Activated naive CD8-positive, alpha-beta T cell treated with anti-CD3 and anti-CD28 coated beads for 36 hours (primary cell): ENCODE measurements at places on chromosomes 4 and X. TPM values are rescaled to one million over a fixed set of nuclear protein-coding genes. Genes with fewer than 3 reads are reported as not detected.

SORBS2 gene
- total RNA-seq, result not detected

ADGRG4 gene
- not detected for total RNA-seq

NEIL3 gene
- total RNA-seq, result 15.2 TPM

MAGEA8 gene
- total RNA-seq, result not detected

BDH2 gene
- 13.2 TPM for total RNA-seq

TBC1D8B gene
- total RNA-seq, result 1.2 TPM

GAGE12J gene
- total RNA-seq, result not detected

DNA sequence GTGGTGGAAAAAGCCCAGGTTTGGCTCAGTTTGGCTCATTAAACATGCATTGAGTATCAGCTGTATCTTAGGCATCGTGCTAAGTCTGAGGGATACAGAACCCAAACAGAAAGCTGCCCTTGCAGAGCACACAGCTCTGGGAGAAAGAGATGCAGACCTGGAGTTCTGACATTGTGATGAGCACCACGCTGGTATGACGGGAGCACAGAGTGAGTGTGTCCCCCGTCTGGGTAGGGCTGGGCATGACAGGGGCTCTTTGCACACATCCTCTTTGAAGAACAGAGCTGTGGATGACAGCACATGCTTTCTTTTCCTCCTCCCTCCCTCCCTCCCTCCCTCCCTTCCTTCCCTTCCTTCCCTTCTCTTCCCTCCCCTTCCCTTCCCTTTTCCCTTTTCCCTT is 52.2 kb downstream of the CLCN4 start:
- no peak for DNase-seq

DNA sequence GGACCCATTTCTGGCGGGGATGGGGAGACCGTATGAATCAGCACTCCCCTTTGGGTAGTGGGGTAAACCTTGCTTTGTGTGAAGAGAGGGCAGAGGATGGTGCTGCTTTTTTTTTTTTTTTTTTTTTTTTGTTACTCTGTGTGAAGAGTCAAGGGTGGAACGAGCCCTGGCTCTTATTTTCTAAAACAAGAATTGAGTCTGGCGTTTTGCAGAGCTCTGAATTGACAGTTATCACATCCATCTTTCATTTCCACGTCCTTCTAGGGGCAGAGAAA is 1.2 kb downstream of the SLAIN2 start:
- no peak for DNase-seq

DNA sequence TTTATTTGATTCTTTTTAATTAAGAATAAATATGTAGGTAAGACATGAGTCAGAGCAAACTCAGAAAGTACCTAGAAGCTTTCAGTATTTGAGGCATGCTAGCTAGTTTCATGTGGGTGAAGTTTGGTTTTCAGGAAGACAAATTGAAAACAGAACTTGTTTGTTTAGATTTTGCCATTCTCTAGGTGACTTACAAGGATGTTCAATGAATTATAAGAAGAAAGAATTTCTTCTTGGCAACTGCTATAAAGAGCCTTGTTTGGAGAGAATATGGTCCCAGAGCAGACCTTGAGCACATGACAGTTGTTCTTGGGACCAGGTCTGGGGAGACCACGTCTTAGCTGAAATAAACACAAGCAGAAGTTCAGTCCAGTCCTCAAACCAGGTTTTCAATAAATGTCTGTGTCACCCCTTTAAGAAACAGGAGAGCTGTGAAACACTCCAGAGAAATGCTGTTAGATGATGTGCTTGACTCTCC is 38.0 kb upstream of the IL21 start:
- no peak for DNase-seq

- DNase-seq, result no peak
These were observed 56.0 kb downstream of the NCAPG start for GRCh38 chr4:17866810-17867209.

- no peak for DNase-seq
These were observed 50.8 kb downstream of the WWC2 start for GRCh38 chr4:183149616-183150539.

DNA sequence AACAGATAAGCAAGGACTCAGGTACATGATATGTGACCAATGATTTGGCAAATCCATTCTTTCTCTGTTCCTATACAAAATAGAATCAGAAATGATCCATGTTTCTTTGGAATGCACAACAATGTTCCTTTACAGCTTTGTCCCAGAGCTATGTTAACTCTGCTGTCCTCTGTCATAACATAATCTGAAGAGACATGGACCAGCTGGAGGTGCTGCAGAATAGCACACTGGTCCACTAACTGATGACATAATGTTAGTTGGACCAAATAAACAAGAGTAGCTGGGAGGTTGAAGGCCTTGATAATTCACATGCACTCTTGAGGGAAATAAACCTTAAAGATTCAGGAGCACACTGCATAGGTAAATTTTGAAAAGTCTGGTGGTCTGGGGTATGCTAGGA is 23.0 kb upstream of the DHX15 start:
- no peak for DNase-seq

GRCh38 chrX:38240541-38240940 is 19.9 kb upstream of the SRPX start:
- no peak for DNase-seq

GRCh38 chrX:50097071-50097470 is 103.7 kb downstream of the AKAP4 start:
- no peak for DNase-seq

DNA sequence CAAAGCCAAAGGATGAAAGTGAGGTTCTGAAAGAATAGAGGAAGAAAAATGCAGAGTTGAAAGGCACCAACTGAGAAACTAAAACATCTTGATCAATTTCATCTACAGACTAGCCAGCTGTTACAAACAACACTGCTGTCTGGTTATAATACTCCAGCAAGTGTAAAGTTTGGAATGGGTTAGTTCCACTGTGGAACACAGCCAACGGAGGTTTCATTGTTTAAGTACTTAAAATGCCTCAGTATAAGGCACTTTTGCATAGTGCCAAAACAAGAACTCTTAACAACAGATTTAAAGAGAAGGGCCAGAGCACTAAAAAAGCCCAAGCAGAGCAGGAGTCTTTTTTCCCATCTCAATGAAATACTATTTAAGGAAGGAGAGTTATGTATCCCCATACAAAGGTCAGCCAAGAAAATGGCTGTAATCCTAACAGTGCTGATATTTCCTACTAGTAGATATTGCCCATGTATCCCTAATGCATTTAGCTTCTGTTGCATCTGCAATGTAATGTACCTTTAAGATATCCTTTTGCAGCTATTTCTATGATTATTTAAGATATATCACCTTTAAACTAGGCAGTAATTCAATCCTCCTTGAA is 16.5 kb downstream of the ACSL4 start:
- no peak for DNase-seq

DNA sequence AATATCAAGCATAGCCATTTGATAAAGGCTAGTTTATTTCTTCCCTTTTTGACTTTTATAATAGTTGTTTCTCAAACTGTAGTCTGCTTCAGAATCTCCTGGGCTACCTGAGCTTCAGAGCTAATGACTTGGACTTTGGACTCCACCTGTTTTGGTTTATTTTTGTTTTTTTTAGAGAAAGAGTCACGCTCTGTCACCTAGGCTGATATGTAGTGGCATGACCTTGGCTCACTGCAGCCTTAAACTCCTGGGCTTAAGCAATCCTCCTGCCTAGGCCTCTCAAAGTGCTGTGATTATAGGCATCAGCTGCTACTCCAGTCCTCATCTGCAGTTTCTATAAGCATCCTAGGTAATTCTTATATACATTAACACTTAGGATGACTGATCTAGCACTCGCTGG is 90.5 kb downstream of the DDIT4L start:
- no peak for DNase-seq

DNA sequence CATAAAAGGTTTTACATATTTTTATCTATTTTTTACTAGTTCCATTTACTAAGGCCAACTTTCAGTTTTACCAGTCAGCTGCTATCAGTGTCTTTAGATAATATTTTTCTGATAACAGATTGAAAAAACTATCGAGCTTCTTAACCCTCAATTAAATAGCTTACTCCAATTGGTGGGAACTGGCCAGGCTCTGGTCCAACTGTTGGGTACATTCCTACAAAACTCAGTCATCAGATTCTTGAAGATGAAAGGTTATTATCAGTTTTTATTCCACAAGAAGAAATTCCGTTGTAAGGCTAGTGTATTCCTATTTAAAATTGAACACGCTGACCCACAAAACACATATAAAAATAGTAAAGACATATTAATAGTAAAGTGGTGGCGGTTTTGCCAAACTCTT is 346.2 kb downstream of the MAPK10 start:
- DNase-seq, result no peak

- DNase-seq, result no peak
These were observed 4.0 kb downstream of the MAGEB2 start for GRCh38 chrX:30219372-30219771.
